ENCODE measurements at places on chromosomes 7 and 10.

DNA sequence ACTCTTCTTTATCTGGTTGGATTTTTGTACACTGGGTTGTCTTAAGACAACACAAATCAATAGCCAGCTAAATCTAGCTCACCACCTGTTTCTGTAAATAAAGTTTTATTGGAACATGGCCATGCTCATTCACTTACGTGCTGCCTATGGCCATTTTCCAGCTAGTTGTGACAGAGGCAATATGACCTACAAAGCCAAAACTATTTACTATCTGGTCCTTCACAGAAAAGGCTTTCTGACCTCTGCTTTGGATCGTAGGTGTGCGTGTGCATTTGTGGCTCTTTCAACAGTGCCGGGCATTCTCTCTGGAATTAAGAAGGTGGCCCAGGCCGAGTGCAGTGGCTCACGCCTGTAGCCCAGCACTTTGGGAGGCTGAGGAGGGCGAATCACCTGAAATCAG lies 45.5 kb downstream of the NRAP start:
- DNase-seq: no peak

DNA sequence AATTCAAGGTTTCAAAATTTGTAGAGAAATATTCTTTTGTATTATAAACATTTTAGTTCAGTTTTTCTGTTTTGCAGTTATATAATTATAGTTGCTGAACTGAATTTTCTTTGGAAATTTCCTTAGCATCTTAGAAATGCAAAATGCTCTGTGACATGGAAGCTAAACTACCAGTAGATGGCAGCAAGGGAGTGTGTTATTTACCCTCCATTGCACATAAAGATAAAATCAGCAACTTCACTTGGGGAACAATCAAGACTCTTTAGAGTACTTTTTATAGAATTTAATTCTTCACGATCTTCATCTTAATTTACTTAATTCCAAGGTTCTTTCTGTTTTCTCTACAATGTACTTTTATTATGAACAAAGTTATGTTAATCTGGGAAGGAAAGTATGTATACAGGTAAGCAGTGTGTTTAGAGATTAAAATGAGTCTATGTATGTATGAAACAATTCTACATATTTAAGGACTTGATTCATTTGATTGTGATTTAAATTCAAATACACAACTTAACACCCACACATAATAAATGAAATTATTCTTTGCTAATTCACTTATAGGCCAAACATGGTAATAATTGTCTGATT lies 404.2 kb downstream of the THSD7A start:
- DNase-seq: peak; percentile 30

- no peak for DNase-seq
These were observed 345 bp downstream of the COBL start for GRCh38 chr7:51316262-51316665.

- no peak for DNase-seq
These were observed 30.0 kb upstream of the PRKAR1B start for GRCh38 chr7:756928-757560.

DNA sequence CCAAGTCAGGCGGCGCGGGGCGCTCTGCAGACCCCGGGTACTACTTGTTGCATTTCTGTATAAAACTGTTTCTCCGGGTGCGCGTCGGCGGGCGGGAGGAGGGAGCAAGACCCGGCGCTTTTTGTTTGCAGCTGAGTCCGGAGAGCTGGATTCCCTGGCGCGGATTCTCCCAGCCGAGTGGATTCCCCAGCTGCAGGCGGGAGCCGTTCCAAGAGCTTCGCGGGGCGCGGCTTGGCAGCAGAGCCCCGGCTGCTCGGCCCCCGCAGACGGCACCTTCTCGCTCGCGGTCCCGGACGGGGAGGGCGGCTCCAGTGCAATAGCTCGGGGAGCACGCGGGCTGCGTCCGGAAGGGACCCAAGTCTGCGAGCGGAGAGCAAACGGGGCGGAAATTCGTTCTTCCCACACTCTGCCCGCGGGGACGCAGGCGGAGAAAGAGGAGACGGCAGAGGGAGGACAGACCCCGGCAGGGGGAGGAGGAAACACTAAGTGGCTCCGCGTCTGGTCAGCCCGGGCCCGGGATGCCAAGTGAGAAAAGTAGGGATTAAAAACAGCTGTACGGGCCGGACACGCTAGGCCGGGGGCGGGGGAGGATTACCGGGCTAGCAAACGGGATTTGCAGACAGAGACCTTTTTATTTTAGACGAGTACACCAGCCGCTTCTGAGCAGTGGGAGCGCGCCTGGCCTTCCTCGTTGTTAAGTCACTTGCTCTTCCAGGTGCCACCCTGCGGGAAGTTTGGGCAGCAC lies at the start of gene TRIL:
Gene TRIL, minus strand, starts transcription at position 96 of the 745 bp plus-strand sequence. CDS start 284 bp downstream, outside the sequence.
- peak; percentile 48 for DNase-seq

GRCh38 chr7:100351657-100352058 lies 6.3 kb upstream of the PILRB start:
- DNase-seq: no peak

GRCh38 chr10:123797813-123798212 lies 93.8 kb downstream of the CPXM2 start:
- DNase-seq: no peak

DNA sequence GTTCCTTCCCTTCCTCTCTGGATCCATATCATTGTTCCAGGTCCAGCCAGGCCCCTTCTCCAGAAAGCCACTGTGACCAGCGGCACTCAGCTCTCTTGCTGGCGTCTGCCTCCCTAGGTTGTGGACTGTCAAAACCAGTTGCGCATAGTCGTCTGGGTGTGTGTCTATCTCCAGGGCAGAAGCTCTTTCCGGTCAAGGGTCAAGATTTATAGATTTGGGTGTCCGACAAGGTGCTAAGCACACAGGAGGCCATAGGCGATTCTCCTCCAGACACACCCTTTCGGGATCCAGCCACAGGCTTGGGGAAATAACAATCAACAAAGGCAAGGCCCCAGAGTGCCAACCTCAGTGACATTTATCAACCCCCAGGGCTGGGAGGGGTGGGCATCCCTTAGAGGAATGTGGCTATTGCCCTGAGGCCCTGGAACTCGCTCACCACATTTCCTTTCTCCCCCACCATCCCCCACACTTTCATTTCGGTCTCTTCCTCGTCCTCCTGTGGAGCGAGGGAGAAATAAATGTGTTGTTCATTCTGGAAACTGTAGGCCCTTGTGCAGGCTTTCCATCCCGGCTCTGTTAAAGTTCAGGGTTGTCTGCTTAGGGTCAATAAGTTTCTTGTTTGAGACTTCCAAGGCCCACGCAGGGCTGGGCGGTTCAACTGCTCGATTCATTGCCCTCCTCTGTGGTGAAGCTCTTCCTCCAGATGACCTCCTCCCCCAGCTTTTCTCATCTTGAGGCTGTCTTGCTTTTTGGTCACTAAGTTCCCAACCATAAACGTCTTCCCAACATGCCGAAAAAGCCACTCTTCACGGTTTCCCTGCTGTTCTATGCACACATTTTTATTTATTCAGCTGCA lies 57.9 kb downstream of the AFAP1L2 start:
- DNase-seq: no peak

DNA sequence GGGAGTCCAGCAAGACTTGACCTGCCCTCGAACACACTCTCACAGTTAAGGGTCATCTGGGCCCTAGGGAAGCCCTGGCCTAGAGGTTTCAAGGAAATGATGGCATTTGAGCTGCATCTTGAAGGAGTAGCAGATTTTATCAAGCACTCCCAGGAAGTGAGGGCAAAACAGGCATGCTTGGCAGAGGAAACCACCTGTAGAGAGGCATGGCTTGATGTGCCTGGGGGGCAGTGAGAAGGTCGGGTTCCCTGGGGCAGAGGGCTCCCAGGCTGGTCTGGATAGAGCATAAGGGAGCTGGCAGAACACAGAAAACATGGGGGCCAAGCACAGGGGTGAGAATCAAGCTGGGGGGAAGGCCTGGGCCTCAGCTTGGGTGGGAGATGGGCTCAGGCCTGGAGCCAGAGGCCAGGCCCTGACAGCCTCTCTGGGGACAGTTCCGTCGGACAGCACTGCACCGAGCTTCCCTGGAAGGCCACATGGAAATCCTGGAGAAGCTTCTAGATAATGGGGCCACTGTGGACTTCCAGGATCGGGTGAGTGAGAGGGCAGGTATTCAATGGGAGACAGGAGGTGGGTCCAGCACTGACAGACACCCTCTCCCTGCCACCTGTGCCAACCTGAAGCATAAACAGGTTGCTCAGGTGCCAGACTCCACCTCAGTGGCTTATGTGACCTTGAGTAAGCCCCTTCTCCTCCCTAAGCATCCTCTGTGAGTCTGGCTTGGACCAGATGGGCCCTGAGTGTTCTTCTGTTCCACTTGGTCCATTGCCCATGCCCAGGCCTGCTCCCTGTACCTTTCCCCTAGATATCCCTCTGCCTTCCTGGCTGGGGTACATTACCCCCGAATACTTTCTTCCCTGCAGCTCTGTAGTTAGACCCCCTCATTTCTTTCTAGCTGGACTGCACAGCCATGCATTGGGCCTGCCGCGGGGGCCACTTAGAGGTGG lies 3.5 kb upstream of the HOGA1 start:
- DNase-seq: no peak

DNA sequence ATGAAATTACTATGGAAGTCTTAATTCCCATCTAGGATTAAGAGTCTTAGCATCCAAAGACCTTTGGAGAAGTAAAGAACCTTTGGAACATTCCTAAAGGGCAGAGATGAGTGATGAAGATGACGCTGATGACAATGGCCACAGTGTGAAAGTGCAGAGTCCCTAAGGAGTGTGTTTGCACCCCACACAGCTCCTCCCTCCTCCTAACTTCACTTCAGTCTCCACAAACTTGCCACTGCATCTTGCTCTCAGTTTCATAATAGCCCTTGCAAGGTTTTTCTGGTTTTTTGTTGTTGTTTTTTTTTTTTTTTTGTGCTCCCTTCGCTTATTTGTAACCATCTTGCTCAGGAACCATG lies 117.5 kb upstream of the ANLN start:
- no peak for DNase-seq

DNA sequence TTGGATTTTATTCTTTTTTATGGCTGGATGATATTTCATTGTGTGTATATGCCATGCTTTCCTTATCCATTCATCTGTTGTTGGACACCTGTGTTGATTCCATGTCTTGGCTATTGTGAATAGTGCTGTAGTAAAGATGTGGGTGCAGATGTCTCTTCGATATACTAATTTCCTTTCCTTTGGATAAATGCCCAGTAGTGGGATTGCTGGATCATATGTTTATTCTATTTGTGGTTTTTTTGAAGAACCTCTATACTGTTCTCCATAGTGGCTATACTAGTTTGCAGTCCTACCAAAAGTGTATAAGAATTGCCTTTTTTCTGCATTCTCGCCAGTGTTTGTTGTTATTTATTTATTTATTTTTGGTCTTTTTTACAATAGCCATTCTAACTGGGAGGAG lies 159.8 kb downstream of the WNT2 start:
- no peak for DNase-seq

DNA sequence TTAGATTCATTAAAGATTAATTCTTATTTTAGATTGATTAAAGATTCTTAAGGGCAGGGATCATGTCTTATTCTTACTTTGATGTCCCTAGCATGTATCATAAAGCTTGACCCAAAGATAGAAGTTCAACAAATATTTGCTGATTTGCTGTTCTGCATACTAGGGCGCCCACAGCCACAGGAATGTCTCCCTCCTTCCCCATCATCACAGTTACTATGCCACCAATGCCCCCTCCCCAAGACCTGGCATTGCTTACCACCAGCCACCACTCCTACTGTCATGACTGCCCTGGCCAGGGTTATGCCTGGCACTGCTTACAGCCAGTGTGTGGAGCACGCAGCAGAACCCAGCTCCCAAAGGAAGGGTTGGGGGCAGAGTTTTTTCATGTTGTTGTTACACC lies 86.7 kb upstream of the AGK start:
- DNase-seq: no peak

- no peak for DNase-seq
These were observed 23.1 kb downstream of the WASL start for GRCh38 chr7:123725586-123726171.

DNA sequence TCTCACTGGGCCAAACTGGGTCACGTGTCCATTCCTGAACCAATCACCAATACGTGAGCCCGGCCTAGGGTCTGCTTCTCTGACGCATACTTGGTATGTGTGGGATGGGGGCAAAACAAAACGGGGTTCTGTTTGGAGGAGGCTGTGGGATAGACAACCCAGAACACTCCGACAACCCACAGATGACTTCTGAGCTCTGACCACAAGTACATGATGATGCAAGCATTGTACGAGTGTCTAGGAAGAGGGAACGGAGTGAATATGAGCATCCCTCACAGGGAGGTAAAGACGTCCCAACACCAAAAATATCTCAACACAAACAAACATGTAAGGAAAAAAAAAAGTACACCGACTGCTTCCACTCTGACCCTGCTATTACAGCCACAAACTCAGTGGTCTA lies 5.6 kb downstream of the DAGLB start:
- no peak for DNase-seq

DNA sequence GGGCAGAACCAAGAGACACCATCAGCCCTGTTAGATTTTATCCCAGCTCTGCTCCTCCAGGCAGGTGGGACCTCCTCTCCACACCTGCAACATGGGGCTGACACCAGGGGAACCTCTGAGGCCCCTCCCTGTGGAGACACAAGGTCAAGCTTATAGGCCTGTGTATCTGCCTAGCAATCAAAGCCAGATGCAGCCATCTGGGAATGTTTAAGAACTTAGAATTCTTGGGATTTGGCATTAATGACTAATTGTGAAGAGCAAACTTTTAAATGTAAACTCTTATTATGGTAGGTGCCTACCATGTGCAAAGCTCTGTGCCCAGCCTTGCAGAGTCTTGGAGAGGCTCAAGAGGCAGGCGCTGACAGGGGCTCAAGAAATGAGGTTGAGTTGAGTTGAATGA lies 52.1 kb downstream of the TBATA start:
- DNase-seq: no peak

DNA sequence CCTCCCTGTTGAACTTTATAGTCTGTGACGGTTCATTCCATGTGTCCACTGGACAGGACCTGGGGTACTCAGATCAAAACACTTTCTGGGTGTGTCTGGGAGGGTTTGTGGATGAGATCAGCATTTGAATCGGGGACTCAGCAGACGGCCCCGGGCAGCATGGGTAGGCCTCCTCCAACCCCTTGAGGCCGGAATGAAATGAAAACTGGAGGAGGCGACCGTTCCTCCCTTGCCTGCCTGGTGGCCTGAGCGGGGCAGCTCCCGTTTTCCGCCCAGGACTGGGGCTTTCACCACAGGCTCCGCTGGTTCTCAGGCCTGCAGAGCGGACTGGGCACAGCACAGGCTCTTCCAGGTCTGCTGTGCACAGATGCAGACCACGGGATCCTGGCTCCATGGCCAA lies 247.7 kb downstream of the MAD1L1 start:
- DNase-seq: peak; percentile 5

GRCh38 chr7:104983076-104983577 lies 30.9 kb upstream of the KMT2E start:
- DNase-seq: no peak

- no peak for DNase-seq
These were observed 4.6 kb upstream of the CFAP46 start for GRCh38 chr10:132946806-132947546.

GRCh38 chr7:67518580-67518979 lies 521.9 kb downstream of the TYW1 start:
- peak; percentile 33 for DNase-seq

DNA sequence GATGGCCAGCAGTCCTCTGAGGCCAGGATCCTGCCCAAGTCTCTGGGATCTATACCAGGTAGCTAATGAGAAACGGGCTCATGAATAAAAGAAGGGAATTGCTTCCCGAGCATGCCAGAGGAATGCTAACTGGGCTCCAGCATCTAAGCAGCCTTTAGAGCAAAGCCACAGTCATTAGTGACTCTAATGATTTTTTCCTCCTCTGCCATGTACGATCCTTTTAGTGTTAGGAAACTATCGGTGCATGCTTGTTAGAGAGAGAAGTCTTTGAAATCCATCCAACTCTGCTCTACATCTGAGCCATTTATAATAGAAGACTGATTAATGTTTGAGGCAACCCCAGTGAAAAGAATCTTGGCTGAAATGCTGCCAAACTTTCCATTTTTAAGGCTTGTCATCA lies 124.9 kb upstream of the TCERG1L start:
- DNase-seq: no peak
